ENCODE measurements at places on chromosomes 1 and 21.

DNA sequence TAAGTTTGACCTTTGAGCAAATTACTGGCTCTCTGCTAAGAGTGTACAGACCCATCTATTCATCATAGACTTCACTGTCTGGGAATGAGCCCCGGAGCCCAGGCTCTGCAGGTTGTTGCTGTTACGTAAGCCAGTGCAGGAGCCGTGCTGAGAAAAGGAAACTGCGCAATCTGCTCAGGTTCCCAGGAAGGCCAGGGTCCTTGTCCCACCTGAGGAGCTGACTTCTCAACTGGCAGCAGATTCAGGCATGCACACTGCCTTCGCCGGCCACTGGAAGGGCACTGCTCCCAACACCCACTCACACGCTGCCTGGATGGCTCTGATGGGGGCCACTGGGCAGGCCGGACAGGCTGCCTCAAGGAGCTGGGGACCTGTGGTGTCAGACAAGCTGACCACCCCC, 19.5 kb downstream of the RCAN1 start:
- DNase-seq, result no peak

- peak; percentile 77 for DNase-seq
Measured at GRCh38 chr1:31760471-31761470, 3.4 kb downstream of the ADGRB2 start.

DNA sequence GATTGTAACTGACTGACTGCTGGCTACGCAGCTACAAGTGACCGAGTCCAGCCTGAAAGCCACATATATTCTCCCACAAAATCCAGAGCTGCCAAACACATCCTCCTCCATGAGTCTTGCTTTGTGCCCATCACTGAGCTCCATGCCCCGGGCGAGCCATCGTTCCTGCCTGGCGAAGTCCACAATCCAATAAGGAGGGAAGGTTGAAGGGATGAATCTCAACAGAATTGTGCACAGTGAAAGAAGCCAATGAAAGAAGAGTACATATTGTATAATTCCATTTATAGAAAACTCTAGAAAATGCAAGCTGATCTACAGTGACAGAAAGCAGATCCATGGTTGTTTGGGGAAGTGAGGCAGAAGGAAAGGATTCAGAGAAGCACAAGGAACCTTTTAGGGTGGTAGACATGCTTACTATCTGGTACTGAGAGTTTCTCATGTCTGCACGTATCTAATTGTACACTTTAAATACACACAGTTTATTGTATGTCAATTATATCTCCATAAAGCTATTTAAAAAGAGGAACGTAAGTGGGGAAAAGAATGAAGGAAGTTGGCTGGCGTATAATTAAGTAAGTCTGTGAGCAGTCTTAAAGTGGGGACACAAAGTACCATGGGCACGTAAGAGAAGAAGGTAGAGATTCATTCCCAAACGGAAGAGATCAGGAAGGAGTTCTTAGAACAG, 115.9 kb upstream of the JUN start:
- no peak for DNase-seq

- DNase-seq, result no peak
Measured at GRCh38 chr1:87981810-87982209, 653.1 kb downstream of the LMO4 start.

- no peak for DNase-seq
Measured at GRCh38 chr1:19322481-19322880, 10.4 kb downstream of the SLC66A1 start.

- no peak for DNase-seq
Measured at GRCh38 chr1:21837476-21837875, 25.4 kb downstream of the LDLRAD2 start.

- DNase-seq, result no peak
Measured at GRCh38 chr21:32979598-32980268, 46.0 kb upstream of the OLIG2 start.

DNA sequence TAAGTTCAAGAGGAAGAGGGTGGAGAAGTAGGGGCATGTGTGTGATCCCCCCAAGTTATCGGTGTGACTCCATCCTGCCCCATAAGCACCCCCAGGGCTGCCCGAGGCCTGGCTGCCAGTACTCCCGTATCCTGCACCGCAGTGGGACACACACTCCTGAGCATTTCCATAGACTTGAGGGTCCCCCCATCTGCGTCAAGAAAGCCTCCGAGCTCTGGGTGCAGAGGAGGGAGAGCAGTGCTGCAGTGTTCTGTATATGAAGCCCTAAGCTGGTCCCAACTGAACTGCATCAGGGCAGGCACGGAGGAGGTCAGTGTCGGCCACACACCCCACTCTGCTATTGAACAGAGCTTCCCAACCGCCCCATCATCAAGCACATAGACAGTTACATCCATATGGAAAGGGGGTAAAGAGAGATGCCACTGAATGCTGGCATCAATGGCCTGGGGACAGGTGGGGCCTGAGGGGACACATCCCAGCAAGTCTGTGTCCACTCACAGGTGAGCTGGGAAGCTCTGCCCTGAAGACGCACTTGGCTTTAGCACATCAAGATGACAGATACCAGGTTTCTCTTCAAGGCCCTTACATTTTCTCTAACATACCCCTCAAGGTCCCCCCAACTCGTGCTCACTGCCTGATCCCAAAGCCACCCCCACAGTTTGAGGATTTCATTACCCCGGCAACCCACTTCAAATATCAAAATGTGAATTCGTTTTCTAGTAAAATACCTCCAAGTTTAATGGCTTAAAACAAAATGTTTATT, 64.3 kb downstream of the EVA1C start:
- DNase-seq, result no peak

- DNase-seq, result no peak
Measured at GRCh38 chr1:44040846-44041245, 9.6 kb upstream of the SLC6A9 start.

GRCh38 chr1:66372522-66373101, 161.3 kb upstream of the SGIP1 start:
- no peak for DNase-seq

GRCh38 chr1:182351790-182352364, 39.7 kb downstream of the GLUL start:
- no peak for DNase-seq

DNA sequence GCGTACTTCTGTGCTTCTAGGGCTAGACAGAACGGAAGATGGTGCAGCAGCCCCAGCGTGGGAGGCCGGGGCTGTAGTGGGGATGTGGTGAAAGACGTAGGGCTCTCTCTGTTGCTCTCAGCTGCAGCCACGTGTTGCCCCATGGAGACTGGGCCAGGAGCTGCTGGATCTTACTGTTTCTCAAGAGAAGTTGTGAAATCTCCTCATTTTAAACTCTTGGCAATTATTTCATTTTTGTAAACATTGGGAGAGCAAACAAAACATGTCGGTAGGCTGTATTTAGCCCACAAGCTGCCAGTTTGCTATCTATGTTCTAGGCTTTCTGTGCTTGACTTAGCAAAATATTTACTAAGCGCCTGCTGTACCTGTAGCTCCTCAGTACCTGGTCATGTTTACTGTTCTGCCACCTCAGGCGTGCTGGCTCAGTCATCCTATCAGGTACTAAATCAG, 15.9 kb upstream of the ELOA start:
- no peak for DNase-seq

DNA sequence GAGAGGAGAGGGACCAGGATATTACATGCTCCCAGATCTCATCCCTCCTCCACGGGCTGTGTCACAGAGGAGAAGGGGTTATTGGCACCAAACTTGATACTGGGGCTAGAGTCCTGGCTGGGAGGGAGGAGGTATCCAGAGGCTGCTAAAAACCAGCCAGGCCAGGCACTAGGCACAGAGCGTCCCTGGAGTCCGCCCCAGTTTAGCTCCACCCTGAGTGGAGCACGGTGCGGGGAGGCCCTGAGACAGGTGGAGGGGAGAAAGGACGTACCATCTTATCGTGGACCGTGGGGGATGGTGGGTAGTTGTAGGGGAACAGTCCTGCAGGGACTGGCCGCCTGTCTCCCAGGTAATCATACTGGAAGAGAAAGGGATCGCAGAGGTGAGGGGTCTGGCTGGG, 42.7 kb upstream of the GOLT1A start:
- DNase-seq, result no peak

DNA sequence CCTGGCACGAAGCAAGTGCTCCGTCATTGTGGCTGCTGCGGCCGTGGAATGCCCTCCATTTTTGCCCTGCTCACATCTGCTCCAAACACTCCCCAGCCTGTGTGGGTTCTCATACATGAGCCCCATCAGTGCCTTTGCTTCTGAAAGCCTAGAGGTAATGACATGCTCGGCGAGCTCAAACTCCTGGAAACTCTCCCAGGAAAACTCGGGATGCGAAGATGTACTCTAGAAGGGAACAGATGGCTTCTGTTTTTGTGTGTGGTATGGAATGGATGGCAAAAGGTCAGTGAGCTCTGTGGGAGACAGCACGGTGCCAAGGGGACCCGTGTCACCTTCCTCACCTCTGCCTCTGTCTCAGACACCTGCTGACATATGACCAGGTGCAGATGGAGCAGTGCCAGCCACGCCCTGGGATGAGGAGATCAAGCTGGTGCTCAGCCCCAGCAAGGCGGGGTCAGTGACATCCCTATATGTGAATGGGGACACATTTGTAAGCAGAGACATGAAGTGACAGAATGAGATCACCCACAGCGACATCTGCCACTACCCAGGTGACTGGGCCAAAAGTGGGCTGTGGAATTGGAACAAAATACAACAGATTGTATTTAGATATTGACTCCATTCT, 84.1 kb upstream of the COX20 start:
- no peak for DNase-seq

DNA sequence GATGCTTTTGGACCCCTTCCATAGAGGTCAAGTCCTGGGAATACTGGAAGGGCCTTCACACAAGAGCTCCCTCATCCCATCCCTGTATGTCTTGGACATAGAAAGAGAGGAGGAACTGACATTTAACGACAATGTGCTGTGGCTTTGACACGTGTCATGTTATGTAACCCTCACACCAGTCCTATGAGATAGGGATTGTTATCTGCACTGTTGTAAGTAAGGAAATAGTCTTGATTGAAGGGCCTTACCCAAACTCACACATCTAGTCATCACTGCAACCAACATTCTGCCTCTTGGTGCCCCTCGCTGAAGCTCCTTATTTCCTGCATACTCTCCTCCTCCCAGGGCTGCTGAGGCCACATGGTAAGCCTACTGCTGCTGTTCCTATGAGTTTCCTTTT, 63.7 kb upstream of the ANGPTL1 start:
- no peak for DNase-seq

DNA sequence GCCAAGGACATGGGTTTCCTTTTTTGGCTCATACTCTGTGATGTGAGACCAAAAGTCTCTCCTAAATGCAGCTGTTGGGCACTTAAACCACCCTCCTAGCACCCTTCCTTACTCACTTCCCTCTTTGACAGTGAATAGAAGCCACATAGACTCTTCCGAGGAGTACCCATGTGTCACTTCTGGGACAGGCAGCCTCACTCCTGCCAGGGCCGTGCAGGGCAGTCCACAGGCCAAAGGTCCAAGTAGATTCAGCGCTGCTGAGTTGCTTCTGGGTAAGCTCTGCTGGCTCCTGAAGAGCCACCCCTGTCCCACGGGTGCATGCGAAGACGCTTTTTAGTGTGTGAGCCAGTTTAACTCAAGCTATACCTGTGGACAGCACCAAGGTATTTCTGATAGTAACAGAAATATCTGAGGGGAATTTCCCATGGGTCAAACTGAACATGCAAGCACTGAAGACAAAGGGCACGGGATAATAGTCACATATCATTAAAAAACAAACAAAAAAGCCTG, 36.8 kb upstream of the BMP8B start:
- DNase-seq, result no peak

GRCh38 chr1:18941221-18942141, 15.0 kb downstream of the IFFO2 start:
- no peak for DNase-seq

DNA sequence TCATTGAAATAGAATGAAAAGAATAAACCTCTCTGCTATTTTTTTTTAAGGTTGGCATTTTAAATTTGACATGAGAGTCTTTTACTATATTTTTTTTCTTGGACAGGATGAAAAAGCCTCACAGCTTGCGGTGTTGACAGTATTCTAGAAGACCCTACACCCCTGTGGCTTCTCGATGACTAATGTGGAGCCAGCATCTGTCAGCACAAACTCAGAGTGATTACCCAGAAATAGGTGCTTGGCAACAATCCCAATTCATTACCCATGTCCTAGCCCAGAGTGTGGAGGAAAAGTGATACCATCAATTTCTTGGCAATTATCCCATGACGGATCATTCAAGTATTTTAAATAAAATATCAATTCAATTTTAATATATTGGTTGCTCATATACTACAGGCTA, 186.8 kb upstream of the MAP1LC3C start:
- no peak for DNase-seq

Data from CD4-positive, alpha-beta T cell treated with Interleukin-4 for 4 hours (primary cell).